Brain (organoid and tissue), 16 donors: ENCODE measurements at places on chromosomes 11 and 22. TPM values are rescaled to one million over a fixed set of nuclear protein-coding genes. Genes with fewer than 3 reads are reported as not detected.

GRCh38 chr11:1298695-1299492 is 10.5 kb downstream of the TOLLIP start:
- no peak for DNase-seq

- DNase-seq, result peak; percentile 22
These were observed 4.5 kb upstream of the NOL12 start for GRCh38 chr22:37681556-37682049.

DNA sequence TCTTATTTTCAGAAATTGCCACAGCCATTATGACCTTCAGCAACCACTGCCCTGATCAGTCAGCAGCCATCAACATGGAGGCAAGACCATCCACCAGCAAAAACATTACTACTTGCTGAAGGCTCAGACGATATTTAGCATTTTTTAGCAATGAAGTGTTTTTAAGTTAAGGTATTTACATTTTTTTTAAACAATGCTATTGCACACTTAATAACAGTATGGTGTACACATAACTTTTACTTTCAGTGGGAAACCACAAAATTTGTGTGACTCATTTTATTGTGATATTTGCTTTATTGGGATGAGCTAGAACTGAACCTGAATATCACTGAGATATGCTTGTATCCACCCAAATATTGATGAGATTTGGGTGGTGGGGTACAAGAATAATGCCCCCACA is 110.9 kb downstream of the TSPAN18 start:
- DNase-seq, result no peak

MEI1 gene
- 3.2 TPM for polyA plus RNA-seq

- DNase-seq, result no peak
These were observed 6.3 kb downstream of the XBP1 start for GRCh38 chr22:28793976-28794584.

- no peak for DNase-seq
These were observed 534 bp downstream of the WNT7B start for GRCh38 chr22:45976254-45977002.

TRIM6 gene
- 0.14 TPM for polyA plus RNA-seq

GRCh38 chr11:58345204-58345603 is 13.7 kb downstream of the OR5B17 start:
- DNase-seq, result no peak

- no peak for DNase-seq
These were observed 384.8 kb downstream of the TMEM135 start for GRCh38 chr11:87422566-87422965.

DNA sequence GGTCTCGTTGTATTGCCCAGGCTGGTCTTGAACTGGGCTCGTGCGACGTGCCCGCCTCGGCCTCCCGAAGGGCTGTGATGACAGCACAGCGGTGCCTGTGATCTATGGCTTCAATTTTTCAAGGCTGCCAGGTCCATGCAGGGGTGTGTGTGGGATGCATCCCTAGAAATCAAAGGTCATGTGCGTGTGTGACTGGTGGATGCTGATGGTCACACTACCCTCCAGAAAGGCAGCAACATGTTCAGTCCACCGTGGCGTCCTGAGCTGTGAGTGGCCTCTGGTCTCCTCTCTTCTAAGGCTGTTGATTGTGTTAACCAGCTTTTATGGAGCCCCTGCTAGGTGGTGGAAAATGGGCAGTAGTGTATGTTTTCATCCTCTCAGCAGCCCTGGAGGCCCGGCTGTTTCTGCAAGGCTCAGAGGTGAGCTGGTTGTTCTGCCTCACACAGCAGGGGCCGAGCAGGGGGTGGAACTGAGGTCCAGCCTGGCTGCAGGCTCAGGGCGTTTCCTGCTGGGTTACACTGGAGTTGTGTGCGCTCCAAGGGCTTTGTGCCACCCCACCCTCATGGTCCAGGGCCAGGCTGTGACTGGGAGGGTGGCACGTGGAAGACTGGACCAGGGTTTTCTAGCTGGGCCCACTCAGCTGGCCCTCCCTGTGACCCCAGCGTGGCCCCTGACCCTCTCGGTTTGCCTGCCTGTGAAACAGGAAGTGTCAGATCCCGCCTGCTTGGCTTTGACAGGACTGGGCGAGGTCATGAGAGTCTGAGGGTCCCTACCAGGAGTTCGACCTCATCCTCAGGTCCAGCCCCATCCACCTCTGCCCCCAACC is 7.7 kb downstream of the BIK start:
- no peak for DNase-seq

DNA sequence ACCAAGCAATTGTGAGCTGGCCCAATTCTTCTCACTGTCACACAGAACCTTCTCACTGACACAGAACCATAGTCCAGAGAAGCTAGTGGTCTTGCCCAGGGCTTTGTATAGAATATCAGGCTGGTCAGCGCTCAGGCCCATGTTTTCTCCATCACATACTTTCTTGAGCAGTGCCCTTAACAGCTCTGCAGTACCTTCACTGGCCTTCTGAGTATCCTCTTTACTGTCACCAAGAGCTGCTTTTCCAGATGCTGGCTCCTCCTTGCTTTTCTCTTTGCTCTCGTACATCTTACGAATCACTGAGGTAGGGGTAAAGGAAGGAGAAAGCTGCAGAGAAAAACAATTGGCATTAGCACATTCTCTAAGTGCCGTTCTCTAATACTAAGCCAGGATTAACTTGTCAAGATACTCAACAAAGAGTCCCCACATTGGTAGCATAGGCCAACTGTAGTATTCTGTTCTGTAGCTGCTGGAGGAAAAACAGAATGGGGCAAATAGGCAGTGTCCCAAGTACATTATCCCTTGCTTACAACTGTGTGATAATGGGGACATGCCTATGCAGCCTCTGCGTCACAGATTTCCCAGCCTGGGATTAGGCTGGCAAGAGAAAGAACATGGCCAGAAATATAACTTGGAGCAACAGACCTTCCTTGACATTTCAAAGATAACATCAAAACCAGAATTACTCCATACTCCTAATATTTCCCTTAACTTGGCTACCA is 43.5 kb downstream of the DRG1 start:
- DNase-seq, result no peak

- peak; percentile 59 for DNase-seq
These were observed 208.8 kb downstream of the TBC1D22A start for GRCh38 chr22:46971099-46971763.

DNA sequence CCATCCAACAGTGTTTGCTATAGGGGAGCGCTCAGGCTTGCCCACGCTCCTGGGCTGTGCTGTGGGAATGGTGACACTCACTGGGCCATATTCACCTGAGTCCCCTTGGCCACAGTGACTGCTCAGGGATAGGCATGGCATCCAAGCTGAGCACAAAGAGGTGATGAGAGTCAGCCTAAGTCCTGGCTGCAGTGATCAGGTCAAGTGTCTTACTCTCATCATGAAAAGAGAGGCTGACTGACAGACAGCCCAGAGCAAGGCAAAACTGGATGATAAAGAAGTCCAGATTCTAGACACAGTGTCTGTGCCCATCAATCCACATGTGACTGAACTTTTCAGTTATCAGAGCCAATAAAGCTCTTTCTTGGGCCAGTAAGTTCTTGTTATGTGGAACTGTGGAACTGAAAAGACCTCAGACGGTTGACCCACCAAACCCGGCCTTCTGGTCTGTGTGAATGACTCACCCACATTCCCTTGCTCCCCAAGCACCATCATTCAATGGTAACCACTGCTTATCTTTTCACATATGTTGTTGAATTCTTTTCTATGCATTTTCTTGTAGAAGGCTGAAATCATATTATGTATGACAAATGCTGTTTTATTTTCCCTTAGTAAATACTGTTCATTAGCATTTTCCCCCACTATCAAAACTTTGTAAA is 43.2 kb upstream of the YPEL1 start:
- DNase-seq, result no peak

DNA sequence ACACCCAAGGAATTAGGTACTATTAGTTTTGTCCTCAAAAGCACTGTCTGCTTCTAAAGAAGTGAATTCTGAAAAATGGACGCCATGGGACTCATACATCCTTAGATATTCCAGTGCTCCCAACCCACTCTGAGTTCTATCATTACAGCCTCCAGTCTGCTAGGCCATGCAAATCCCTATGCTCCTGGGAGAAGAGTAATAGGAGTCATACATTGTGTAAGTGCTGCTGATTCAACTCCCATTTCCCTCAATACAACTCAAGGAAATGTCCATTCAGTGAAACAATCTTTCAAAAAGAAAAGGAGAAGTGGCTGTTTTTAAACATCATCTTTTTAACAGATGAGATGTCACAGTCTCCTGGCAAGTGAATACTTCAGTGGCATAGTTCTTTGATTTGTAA is 590.2 kb upstream of the LRRC4C start:
- DNase-seq, result no peak

GRCh38 chr22:37253126-37253660 is 9.1 kb upstream of the RAC2 start:
- peak; percentile 30 for DNase-seq

GRCh38 chr11:96162816-96163499 is 180.0 kb downstream of the MAML2 start:
- DNase-seq, result no peak

EXPH5 gene
- polyA plus RNA-seq, result 0.49 TPM

DNA sequence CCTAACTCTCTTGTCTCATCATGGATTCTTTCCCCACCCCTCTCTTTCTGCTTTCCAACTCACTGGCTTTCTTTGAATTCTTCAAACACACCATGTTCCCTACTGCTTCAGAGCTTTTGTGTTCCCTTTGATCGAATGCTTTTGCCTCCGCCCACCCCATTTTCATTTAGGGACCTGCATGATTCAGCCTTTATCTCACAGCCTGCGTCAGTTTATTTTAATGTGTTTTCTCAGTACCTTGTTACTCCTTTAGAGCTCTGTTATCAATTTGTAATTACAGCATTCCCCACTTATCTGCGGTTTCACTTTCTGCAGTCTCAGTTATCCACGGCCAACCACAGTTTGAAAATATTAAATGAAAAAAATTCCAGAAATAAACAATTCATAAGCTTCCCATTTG is 451.3 kb downstream of the METTL15 start:
- no peak for DNase-seq

GRCh38 chr22:28171115-28171514 is 252.1 kb upstream of the PITPNB start:
- DNase-seq, result peak; percentile 55

DNA sequence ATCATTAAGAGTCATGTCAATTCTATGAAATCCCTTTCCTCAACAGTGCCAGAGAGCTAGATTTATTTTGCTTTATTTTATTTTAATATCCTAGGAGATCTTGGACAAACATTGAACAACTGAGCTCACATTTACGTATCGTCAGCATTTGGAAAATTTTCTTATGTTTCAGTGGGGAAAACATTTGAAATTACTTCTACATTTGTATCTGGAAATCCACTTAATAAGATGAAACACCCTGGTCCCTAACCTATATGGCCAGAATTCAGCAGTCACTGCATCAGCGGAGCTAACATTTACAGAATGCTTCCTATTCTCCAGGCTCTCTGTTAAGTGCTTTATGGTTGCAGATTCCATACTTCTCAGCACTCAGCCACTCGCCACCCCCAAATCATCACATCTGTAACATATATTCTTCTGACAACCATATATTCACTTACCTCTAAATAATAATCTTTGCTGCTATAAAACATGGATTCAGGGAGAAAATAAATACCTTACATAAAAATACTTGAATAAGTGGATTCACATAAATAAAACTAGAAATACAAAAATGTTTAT is 773.9 kb downstream of the JRKL start:
- no peak for DNase-seq

- no peak for DNase-seq
These were observed 4.1 kb upstream of the GAS2L1 start for GRCh38 chr22:29302402-29302680.

GRCh38 chr22:47091246-47091651 is 328.8 kb downstream of the TBC1D22A start:
- DNase-seq, result no peak

- DNase-seq, result peak; percentile 75
These were observed 17.3 kb upstream of the RASD2 start for GRCh38 chr22:35523167-35523947.

- DNase-seq, result peak; percentile 87
These were observed 24.2 kb downstream of the TSKU start for GRCh38 chr11:76807206-76807875.

DNA sequence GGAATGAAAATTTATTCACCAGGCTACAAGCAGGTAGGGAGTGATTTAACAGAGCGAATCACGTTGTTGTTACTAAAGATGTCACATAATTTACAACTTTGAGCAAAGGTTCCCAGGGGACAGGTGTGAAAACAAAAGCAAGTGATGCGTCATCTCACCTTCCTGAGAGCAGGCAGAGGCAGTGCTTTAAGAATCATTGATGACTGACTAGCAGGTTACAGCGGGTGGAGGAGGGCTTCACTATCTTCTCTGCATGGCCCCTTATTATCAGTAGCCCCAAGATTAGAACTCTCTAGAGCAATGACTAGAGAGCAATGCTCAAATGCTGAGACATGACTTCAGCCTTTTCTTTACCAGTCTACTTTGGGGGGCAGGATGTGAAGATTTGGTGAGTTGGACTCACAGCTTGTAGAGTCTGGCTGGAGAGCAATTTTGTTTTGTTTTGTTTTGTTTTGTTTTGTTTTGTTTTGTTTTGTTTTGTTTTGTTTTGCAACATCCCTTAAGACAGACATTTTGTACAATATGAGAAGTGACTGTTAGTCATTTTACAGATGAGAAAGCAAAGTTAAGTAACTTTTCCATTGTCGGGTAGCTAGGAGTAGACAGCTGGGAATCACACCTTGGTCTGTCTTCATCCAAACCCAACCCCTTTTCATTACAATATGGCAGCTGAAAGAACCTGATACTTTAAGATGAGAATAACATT is 84.8 kb downstream of the SLC1A2 start:
- DNase-seq, result no peak

DNA sequence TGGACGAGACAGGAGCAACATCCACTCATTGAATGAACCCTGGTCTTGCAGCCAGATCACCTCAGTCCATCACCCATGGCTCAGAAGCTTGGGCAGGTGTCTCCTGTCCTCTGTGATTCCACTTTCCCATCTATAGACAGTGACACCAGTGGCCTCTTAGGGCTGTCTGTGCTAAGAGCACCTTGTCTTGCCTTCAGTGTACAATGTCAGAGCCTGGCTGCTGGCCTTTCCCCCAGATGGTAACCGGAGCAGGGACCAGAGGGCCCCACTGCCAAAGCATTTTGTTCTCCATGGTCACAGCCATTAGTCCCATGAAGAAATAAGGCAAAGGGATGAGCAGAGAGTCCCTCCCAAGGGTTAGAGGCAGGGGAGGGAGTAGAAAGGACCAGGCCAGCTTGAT is 35.4 kb downstream of the PKNOX2 start:
- DNase-seq, result no peak

- DNase-seq, result no peak
These were observed 8.3 kb downstream of the SRSF8 start for GRCh38 chr11:95074792-95075563.
